NK-92 treated with Interleukin-12 subunit alpha and Interleukin-12 subunit beta, amount 100 ng/mL, for 24 hours (cell line): ENCODE measurements at places on chromosomes 16 and 17.

GRCh38 chr16:24511792-24512191 is 27.6 kb upstream of the RBBP6 start:
- DNase-seq: no peak

GRCh38 chr17:12053552-12053951 is 32.9 kb downstream of the MAP2K4 start:
- no peak for DNase-seq

GRCh38 chr17:36608794-36609497 is 7.6 kb downstream of the MRM1 start:
- DNase-seq: no peak

DNA sequence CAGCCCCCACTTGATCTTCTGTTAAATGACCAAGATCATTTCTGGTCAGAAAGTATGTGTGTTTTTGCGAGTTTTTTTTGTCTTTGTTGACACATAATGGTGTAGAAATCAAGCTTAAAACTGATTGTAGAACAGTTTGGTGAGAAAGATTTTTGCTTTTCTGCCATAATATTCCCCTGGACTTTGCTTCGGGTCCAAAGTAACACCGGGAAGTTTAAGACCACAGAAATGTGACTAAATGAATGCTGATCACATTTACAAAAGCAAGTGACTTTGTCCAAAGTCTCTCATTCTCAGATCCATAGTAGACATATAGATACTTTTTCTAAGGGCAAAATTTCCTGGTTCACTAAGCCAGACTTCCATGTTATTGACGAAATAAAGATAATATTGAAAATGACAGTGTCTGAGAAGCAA is 2.6 kb downstream of the FAM20A start:
- DNase-seq: no peak

DNA sequence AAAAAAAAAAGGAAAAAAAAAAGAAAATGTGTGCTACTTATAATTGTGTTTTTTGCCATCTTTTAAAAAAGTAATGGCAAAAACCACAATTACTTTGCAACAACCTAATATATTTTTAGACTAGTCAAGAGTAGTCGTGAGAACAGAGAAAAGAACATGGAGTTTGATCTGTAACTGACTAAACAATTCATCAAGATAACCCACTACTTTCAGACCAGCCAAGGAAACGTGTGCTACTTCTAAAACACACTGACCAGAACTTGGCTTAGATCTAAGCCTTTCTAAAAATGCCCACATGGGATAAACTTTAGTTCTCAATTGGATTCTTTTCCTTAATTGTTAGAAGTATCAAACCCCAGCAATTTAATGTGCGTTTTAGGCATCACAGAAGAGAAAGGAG is 616 bp downstream of the PECAM1 start:
- no peak for DNase-seq

- DNase-seq: no peak
These were observed 58.2 kb upstream of the LHX1 start for GRCh38 chr17:36879027-36879426.

GRCh38 chr16:64094992-64095634 is 1026.8 kb downstream of the CDH11 start:
- DNase-seq: no peak

GRCh38 chr16:11973070-11973469 is 3.5 kb upstream of the SNX29 start:
- no peak for DNase-seq

DNA sequence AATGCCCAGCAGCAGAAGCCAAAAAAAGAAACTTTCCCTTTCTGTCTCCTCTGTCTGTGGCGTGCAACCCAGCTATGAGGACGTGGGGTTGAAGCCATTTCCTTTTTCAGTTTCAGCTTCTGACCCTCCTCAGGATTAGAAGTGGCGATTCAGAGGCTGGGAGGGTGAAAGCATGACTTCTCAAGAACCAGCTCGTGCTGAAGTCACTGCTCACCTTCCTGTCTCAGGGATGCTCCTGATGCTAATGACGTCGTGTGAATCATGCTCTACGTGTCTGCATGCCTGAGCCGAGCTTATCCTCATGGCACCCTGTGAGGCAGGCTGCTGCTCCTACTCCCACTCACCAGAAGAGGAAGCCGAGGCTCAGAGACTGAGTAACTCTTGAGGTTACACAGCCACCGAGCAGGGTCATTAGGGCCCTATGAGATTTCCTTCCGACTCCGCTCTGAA is 5.7 kb upstream of the LPO start:
- DNase-seq: no peak

DNA sequence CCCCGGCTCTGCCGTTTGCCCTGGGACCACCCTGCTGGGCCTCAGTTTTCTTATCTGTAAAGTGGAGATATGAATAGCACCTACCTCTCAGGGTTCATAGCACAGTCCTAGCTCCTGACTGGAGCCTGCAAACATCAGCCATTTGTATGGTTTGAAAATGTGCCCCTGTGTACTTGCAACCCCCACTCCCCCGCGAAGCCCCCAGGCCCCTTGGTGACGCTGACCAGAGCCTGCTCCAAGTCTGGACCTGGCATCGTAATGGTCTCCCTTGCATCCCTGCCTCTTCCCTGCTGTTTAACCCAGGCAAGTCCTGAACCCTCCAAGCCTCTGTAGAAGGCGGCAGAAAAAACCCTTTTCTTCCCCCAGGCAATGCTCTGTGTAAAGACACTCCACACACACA is 128.0 kb downstream of the IRF8 start:
- no peak for DNase-seq

DNA sequence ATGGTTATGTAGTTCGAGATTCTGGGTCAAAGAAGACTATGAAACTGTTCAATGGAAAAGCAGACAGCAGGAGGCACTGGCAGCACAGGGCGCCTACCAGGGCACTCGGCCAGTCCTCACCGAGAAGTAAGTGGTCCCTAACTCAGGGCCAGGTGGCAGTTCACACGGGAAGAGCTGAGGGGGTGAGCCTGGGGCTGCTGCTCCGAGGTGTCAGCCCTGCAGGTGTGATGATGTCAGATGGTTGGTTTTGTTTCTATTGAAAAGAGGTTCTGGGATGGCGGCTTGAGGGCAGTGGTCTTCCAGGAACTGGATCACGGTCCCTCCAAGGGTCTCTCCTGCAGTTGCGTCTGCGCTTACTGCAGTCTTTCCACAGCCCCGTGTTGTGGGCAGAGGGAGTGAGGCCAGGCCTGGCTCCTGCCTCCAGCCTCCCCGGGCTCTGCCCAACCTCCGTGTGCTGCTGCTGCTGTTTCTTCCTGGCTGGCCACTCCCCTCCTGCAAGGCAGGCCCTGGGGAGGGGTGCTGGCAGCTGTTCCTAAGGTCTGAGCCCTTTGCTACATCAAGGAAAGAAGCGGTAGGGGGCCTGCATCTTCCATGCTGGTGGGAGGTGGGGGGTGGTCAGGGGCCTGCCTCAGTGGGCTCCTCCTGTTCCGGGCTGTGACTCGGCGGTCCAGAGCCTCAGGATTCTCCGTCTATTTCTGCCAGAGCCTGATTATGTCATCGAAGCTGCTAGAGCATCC is 22.6 kb downstream of the RNF213 start:
- no peak for DNase-seq

DNA sequence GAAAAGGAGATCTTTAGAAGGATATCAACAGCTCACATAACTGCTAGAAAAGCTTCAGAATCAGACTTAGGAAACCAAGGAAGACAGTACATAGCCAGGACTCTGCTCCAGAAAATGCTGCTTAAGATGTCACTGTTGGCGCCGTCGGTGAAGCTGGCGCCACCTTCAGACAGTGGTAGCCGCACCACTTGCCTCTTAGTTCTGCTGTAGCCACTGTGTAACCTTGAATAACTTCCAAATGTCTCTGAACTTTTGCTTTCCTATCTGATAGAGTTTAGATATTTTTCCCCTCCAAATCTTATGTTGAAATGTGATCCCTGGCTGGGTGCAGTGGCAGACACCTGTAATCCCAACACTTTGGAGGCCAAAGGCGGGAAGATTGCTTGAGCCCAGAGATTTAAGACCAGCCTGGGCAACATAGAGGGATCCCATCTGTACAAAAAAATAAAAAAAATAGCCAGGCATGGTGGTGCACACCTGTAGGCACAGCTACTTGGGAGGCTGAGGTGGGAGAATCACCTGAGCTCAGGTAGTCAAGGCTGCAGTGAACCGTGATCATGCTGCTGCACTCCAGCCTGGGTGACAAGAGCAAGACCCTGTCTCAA is 6.3 kb upstream of the USP31 start:
- DNase-seq: no peak

- DNase-seq: no peak
These were observed 7.8 kb downstream of the PSMD12 start for GRCh38 chr17:67358612-67359011.

DNA sequence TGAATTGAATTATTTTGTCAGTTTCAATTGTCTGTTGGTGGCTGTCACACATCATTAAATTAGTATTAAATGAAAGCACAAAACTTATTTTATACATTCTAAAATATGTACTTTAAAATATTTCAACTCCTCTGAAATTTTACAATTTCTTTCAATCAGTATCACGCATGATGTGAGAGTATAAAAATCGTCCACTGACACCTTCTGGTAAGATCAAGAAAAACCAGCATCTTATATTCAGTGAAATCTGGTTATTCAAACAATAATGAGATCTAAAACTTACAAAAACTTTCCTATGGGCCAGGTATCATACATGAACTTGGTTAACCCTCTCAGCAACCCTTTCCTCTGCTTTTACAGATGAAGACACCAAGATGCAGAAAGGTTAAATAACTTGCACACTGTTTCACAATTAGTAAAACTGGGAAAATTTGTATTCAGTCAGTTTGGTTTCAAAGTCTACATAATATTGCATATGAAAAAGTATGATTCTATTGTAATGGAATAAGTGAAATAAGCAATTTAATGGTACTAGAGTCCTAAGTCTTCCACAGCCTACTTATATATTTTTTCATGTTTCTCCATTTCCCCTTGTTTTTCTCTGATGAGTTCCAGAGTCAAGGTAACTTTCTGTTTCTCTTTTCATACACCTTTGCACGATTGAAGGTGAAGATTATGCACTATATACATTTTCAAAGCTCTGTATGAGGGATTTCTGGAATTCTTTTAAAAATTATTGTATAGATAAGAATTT is 58.7 kb downstream of the EFCAB5 start:
- DNase-seq: no peak

DNA sequence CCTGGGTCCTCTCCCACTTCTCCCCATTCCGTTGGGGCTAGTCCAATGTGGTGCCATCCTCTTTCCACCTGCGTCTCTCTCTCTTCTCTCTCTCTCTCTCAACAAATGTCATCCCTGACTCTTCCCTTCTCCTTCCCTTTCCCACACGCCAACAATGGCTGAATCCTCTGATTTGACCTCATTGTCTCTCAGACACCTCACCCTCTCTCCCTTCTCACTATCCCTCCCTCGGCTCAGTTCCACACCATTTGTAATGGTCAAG is 628 bp upstream of the ZNF18 start:
- no peak for DNase-seq

DNA sequence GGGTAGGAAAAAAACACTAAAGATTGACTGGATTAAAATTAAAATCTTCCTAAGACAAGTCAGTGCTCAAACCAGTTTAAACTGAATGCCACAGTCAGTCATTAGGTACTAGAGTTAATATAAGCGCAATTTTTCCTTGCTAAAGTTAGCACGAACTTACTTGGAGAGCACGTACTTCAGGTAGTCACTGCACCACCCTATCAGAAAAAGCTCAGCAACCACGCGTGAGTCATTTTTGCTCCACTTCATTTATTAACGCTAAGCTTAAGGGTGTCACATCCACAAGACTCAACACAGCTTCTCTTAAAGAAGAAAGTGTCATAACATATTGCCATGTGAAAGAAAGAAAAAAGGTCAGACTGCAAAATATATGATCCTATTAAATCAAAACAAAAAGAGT is 53.1 kb downstream of the TEX2 start:
- no peak for DNase-seq

DNA sequence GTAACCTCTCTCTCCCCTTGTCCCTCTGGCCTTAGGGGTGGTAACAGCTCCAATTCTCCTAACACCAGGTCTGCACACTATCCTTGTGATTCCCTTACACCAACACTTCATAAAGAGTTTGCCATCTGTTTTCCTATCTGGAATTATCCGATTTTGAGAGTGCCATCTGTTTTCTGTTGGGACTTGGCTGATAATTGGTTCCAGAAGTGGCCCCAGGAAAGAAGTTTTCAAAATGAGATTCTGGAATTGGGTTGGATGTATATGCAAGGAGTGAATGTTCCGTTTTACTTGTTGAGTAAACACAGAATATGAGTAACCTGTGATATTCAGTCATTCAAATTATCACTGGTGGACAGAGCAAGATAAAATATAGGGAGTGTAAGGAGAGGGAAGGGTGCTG is 134.1 kb upstream of the HS3ST3A1 start:
- DNase-seq: no peak

- no peak for DNase-seq
These were observed 70.3 kb upstream of the MMP2 start for GRCh38 chr16:55408661-55409060.

GRCh38 chr17:75688209-75688825 is 21.2 kb downstream of the SAP30BP start:
- no peak for DNase-seq

GRCh38 chr17:37174205-37174604 is 201.6 kb upstream of the C17orf78 start:
- no peak for DNase-seq

- no peak for DNase-seq
These were observed 143.0 kb downstream of the SNX29 start for GRCh38 chr16:12119562-12119961.

GRCh38 chr16:19831678-19832077 is 53.0 kb downstream of the GPRC5B start:
- no peak for DNase-seq

DNA sequence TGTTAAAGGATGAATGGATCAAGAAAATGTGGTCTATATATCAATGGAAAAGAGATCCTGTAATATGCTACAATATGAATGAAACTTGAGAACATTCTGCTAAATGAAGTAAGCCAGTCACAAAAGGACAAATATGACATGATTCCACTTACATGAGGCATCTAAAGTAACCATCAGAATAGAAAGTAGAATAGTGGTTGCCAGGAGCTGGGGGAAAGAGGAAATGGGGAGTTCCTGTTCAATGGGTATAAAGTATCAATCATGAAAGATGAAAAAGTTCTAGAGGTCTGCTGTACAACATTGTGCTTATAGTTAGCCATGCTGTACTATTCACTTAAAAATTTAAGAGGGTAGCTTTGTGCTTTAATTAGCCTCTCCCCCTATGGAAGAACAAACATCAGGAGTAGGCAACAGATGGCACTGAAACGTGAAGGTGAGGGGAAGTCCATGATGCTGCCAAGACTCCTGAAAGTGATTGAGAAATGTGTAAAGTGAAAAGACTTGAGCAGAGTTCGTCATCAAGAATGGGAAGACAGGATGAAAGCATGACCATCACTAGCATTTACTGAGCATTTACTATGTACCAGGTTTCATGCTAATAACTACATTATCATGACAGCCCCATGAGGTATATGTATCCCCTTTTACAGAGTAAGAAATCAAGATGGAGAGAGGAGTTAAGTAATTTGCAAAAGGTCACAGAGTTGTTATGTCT is 167.2 kb downstream of the CYB561 start:
- no peak for DNase-seq

- no peak for DNase-seq
These were observed 90.5 kb upstream of the IRX6 start for GRCh38 chr16:55233464-55233863.

- DNase-seq: no peak
These were observed 19.7 kb downstream of the FBXO31 start for GRCh38 chr16:87363771-87364455.

GRCh38 chr17:48153691-48154358 is 46.3 kb downstream of the SNX11 start:
- no peak for DNase-seq
